ENCODE measurements at places on chromosomes 3 and 15.

DNA sequence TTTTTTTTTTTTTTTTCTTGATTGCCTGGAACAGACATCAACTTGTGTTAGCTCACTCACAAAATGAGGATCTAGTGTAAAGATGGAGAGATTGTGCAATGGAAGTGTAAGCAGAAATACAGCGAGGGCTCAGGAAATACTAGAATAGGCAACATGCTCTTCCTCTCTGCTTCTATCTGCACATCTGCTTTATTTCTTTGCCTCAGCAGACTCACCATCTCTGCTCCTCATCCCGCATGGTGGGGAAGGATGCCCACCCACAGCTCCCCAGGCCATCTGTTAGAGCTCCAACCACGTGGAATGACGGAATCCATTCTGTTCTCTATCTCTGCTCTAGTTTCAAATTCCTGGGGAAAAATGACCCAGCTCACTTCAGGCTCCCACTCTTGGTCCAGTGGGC, 128.0 kb upstream of the ADAMTS9 start:
- DNase-seq, result no peak

DNA sequence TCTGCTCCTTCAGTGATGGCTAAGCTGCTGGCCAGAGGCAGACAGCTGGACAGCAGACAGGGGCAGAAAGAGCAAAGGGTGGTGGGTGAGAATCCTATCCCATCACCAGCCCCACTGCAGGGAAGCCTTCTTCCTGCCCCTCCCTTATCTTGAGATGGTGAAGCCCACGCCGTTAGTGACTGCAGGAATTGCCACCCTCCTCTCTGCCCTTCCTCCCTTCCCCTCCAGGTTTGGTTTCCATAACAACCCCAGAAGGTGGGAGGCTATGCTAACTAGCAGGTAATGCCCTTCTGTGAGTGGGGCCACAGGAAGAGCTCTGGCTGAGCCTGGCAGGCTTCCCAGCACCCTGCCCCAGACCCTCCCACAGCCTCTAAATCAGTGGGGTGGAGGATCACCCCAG, 32.8 kb downstream of the SCN5A start:
- peak; percentile 34 for DNase-seq

DNA sequence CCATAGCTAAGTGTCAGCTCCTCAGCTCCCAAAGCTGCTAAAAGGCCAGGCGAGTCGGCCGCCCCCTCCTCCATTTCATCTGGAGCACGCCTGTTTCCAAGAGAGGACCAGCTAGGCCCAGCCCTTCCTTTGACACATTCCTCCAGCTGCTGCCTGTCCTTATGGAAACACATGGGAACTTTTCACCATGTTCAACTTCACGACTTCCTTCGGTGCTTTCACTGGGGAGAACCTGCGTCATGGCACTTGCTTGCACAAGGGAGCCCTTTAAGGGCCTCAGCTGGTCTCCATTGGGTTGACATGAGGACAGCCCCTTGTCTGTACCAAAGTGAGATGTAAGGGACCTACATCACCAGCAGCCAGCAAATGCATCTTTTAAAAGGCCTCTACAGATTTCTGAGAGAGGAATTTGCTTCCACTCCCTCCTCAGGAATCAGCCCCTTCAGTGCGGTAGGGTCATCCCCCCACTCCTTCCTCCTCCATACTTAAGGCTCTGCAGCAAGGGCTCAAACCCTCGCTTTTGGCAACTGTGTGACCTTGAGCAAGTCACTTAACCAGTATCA, 2.1 kb downstream of the MAGI1 start:
- no peak for DNase-seq

DNA sequence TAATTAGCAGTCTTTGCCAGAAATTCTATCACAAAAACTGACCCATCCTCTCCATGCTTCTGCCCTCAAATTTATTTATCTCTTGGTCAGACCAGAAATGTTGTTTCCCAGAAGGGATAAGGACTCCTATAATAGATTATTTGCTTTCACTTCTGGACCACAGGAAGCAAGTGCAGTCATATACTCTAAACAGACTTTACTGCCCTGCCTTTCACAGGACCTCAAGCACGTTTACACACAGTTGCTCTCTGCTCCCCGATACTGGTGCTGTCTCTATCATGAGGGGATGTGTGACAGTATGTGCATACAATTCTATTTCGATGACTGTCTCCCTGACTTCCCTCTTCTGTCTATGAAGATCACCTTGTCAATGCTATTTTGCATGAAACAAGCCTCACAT, 205.5 kb upstream of the TGFBR2 start:
- no peak for DNase-seq

- no peak for DNase-seq
These were observed 828.2 kb upstream of the CFAP20DC start for GRCh38 chr3:59878038-59878427.

DNA sequence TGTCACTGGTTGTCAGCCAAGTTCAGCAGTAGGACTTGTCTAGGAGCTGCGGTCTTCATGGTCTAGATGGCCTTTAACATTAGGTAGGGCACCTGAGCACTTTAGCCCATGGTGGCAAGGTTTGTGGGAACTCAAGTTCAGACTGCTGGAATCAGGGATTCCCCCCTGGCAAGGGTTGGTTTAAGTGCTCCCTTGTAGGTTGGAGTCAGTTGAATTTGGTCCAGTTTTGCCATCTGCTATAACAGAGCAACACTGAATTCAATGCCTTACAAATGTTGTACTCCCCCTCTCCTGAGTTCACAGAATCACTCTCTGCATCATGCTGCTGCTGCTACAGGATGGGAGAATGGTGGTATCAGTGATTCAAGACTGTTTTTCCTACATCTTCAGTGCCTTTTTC, 509.3 kb downstream of the VGLL3 start:
- DNase-seq, result no peak

DNA sequence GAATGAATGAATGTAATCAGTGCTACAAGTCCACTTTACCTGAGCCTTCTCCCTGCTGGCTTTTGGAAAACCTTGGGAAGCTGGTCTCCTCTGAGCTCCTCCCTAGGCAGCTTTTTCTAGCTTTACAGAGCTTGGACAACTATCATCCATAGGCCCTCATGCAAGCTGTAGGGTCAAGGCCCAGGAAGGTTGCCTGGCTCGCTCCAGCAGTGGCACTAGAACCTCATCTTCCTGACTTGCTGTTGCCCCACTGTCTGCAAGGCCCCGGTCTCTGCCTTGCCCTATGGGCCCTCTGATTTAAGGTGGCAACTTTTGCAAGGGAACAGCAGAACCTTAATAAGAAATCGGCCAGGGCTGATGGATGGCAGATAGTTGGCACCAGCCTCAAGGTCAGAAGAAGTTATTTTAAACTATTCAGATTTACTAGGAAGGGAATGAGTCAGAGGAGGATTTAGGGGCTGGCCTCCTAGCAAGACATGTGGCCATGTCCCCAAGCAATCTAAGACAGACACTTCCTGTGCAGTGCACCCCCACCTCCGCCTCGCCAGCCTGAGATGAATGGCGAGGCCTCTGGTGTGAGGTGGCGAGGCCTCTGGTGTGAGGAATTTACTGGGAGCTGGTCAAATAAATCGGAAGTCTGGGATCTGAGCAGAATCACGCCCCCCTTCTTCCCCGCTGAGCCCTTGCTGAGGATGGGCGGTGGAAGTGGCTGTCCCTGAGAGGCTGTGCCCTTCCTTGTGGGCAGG, 180.8 kb downstream of the MEGF11 start:
- DNase-seq, result no peak

DNA sequence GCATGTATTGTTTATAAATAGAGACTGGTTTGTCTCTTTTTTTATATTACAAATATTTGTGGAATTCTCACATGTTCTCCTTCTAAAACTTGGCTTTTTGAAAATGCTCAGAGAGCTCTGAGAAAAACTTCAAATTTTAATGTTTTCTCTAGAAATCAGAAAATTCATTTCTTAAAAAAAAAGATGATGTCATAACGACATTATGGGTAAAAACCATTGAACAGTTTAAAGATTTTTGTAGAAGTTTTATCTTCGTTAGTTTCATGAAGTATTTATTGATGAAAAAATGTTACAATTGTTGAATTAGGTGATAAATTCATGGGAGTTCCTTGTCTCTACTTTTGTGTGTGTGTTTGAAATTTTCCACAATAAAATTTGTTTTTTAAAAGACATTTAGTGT, 81.3 kb downstream of the SATB1 start:
- no peak for DNase-seq

- no peak for DNase-seq
These were observed 40.2 kb downstream of the CLEC3B start for GRCh38 chr3:45066109-45066801.

GRCh38 chr3:65811086-65811761, 227.5 kb downstream of the MAGI1 start:
- DNase-seq, result peak; percentile 56

GRCh38 chr3:107425033-107425432, 47.8 kb downstream of the CCDC54 start:
- no peak for DNase-seq

DNA sequence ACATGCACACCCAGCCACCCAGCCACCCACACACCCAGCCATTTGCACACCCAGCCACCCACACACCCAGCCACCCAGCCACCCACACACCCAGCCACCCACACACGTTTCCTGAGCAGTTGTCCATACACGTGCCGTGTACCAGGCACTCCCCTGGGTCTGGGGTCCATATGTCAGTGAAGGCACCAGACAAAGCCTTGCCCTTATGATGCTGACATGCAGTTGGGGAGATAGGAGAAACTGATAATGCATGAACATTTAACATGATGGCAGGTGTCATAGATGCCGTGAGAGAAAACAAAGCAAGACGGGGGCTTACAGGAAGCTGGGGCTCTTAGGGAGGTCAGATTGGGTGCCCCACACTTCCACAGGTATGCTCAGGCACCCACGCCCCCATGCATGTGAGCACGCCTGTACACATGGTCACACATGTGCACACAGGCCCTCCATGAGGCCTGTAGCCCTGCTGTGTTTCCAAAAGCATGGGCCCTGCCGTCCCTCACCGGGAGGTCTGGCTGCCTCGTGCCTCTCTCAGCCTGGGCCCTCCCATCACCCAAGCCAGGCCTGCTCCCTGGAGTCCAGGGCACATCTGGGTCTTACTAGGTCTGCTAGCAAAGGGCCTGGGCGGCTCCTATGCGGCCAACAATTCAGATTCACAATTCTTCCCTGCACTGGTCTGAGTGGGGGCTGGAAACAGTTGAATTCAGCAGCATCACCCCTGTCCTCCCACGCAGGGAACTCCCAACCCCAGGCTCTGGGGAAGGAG, 3.6 kb upstream of the DNAJB8 start:
- DNase-seq, result no peak

- DNase-seq, result no peak
These were observed 375.0 kb upstream of the ARHGEF26 start for GRCh38 chr3:153746211-153746610.

- DNase-seq, result no peak
These were observed 96.4 kb downstream of the IL12A start for GRCh38 chr3:160084998-160085397.

- DNase-seq, result no peak
These were observed 1.6 kb upstream of the SIAH2 start for GRCh38 chr3:150764566-150764965.

GRCh38 chr3:138624518-138624917, 15.9 kb downstream of the FAIM start:
- DNase-seq, result no peak

GRCh38 chr15:94522125-94522524, 290.8 kb downstream of the MCTP2 start:
- DNase-seq, result no peak
